Vagina (tissue), 2 donors: ENCODE measurements at places on chromosomes 11 and 22. TPM values are rescaled to one million over a fixed set of nuclear protein-coding genes. Genes with fewer than 3 reads are reported as not detected.

OSBP2 gene
- 3.7 TPM for total RNA-seq

GATD1 gene
- total RNA-seq: 33.4 TPM

SLC22A25 gene
- total RNA-seq: 0.98 TPM

MMP8 gene
- not detected for total RNA-seq

GRIA4 gene
- total RNA-seq: not detected

TMPRSS5 gene
- not detected for total RNA-seq

ZP1 gene
- not detected for total RNA-seq

OTOG gene
- not detected for total RNA-seq

RIMBP3B gene
- not detected for total RNA-seq

OR8D1 gene
- total RNA-seq: not detected

GRCh38 chr11:31926106-31926505 lies 115.0 kb upstream of the PAX6 start:
- no peaks in the 10 kb centered on the region for H3K36me3 ChIP-seq
- DNase-seq: no peak
- no peaks in the 10 kb centered on the region for H3K4me1 ChIP-seq
- H3K4me3 ChIP-seq: no peak overlapping the region

DNA sequence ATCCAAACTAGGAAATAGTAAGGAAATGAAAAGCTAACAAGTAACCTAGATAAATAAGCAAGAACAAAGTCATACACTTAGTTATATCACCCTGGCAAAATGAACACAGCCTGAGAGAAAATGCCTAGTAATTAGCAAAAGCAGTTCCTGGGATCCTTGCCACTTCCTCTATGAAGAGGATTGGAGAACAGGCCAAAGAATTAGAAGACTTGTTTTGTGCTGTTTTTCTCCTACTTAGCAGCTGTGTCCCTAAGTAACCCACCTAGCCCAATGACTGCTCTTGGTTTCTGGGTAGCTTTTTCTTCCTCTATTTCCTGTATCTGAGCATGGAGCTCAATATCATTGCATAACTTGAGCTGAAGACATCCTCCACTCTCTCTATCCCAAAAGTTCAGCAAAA lies 713.9 kb downstream of the ETS1 start:
- no peak for DNase-seq
- H3K36me3 ChIP-seq: no peaks in the 10 kb centered on the region
- no peak overlapping the region for H3K27ac ChIP-seq
- no peaks in the 10 kb centered on the region for H3K27me3 ChIP-seq

DNA sequence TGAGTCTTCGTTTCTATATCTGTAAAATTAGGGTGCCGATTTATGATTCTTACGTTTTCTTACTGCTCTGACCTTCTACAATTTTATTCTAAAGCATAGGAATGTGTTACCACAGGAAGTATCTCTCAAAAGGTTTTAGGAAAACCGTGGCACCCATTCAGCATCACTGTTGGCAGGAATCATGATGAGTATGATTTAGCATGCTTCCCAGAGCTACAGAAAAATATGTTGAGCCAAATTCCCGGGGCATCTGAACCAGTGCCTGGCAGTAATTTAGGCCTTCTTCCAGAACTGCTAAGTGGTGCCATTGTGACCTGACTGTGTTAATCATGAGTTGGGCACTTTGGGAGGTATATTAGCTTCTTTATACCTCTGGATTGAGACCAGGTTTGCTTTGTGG lies 605.0 kb upstream of the RAG2 start:
- H3K4me1 ChIP-seq: no peaks in the 10 kb centered on the region
- H3K27ac ChIP-seq: no peak overlapping the region
- no peak for DNase-seq
- no peak overlapping the region for H3K4me3 ChIP-seq

DNA sequence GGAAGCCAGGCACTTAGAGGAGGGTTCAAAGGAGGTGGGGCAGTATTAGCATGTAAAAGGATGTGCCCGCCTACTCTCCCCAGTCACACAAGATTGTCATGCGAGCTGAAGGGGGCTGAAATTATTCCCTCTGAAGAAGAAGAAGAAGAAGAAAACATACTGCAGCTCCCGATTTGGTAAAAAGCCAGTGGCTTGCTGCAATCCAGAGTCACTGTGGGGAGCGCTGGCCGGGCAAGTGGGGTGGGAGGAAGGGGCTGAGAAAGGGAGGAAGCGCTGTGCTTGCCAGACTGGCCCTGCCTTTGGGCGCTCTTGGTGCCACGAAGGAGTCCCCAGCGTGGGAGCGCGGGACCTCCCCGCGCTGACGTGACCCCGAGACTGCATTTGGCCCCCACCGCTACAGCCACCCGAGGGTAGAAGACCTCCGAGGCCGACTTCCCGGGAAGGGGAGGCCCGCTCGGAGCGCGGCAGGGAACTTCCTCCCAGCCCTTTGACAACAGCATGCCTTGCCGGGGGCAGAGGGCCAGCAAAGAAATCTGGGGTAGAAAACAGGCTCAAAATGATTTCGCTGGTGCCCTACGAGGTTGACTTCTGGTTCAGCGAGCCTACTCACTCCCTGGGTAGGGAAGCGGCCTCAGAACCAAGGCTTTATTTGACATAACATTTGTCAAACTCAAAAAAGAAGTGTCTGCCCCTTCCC lies 906.3 kb downstream of the DLG2 start:
- H3K36me3 ChIP-seq: no peaks in the 10 kb centered on the region
- peaks cover 18% of the 10 kb centered on the region for H3K4me1 ChIP-seq
- H3K27ac ChIP-seq: peak overlapping the region; percentile 40
- H3K27me3 ChIP-seq: no peaks in the 10 kb centered on the region

GRCh38 chr11:111402411-111402810 lies 23.3 kb upstream of the POU2AF1 start:
- H3K4me1 ChIP-seq: no peaks in the 10 kb centered on the region

DNA sequence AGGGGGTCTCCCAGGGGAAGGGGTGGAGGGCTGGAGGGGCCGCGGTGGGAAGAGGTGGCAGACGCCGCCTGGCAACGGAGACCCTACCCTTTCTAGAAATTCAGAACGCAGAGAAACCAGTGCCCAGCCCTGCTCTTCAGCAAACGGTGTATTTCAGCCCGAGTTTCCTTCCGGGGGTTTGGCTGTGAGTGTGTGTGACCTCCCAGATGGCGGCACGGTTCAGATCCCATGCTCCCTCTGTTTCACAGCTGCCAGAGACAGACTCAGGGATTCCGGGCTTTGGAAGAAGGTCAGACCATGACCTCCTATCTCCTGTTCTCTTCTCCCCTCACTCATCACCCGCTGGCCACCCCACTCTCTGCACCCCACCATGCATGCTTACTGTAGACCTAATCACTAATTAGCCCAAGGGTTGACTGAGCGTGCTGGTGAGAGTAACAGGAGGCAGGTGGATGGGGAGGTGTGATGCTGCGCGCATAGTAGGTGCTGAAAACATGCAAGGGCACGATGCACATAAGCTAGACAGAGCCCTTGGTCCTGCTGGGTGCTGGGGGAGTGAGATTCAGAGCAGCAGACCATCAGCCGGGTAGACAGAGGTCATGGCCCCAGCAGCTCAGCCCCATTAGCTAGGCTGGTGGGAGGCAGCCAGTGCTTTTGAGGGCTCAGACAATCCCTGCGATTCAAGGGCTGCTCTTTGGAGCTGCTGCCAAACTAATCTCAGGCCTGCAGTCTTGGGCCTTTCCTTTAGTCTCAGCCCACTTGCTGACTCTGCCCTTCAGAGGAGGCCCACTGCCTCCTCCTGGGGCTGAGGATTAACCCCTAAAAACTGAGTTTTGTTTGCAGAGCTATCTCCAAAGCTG lies 256.5 kb upstream of the CADM1 start:
- H3K27me3 ChIP-seq: no peaks in the 10 kb centered on the region
- no peak for DNase-seq
- H3K27ac ChIP-seq: peak overlapping the region; percentile 58
- H3K36me3 ChIP-seq: no peaks in the 10 kb centered on the region
- H3K4me3 ChIP-seq: peak overlapping the region; percentile 80

DNA sequence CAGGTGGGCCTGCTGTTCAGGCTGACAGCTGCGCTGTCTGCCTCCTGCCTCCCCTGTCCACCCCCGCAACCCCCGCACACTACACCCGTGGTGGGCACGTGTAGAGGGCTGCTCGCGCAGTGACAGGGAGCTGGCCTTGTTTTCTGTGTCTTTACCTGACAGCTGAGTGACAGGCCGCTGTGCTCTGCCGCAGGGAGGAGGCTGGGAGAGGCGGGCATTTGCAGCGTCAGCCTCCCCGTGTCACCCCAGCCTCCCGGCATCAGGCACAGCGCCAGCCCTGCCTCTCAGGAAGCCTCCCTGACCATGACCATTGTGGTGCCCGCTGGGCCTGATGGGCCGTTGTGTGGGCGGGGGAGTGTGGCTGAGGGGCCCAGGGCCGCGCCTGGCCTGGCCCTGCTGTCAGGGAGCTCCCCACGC lies 32.0 kb upstream of the RELT start:
- H3K27me3 ChIP-seq: no peaks in the 10 kb centered on the region
- H3K27ac ChIP-seq: peak overlapping the region; percentile 6
- no peaks in the 10 kb centered on the region for H3K36me3 ChIP-seq
- no peak for DNase-seq
- H3K4me3 ChIP-seq: peak overlapping the region; percentile 48
- peaks cover 34% of the 10 kb centered on the region for H3K4me1 ChIP-seq

GRCh38 chr11:3135481-3136440 lies 29.3 kb downstream of the OSBPL5 start:
- peaks cover 68% of the 10 kb centered on the region for H3K4me1 ChIP-seq
- no peaks in the 10 kb centered on the region for H3K36me3 ChIP-seq
- H3K27ac ChIP-seq: no peak overlapping the region
- H3K4me3 ChIP-seq: no peak overlapping the region

GRCh38 chr22:22099833-22100812 lies 117.5 kb upstream of the TOP3B start:
- H3K4me3 ChIP-seq: no peak overlapping the region
- H3K27ac ChIP-seq: no peak overlapping the region
- no peaks in the 10 kb centered on the region for H3K4me1 ChIP-seq
- H3K27me3 ChIP-seq: no peaks in the 10 kb centered on the region

DNA sequence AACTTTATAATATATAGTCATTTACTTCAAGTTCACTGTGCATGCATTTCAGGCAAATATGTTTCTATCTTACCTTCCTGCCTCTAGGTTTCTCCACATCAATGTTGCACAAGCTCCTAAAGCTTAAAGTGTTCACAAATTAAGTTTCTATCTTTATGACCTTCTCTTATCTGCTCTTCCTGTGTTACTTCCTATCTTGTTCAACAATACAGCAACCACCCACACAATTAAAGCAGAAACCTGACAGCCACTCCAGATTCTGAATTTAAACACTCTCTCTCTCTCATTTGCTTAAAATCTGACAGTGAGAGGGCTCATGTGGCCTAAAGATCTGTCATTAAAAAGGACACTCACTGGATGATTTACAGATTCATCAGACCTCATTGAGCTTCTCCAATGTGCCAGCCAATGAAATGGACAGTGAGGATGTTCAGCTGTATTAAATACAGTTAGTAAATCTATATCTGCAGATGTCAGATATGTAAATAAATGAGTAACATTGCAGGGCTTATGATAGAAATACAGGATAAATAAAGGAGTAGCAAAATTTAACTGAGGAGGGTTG lies 10.9 kb downstream of the PDGFD start:
- no peak overlapping the region for H3K27ac ChIP-seq
- H3K27me3 ChIP-seq: no peaks in the 10 kb centered on the region
- H3K4me3 ChIP-seq: no peak overlapping the region
- no peaks in the 10 kb centered on the region for H3K36me3 ChIP-seq

DNA sequence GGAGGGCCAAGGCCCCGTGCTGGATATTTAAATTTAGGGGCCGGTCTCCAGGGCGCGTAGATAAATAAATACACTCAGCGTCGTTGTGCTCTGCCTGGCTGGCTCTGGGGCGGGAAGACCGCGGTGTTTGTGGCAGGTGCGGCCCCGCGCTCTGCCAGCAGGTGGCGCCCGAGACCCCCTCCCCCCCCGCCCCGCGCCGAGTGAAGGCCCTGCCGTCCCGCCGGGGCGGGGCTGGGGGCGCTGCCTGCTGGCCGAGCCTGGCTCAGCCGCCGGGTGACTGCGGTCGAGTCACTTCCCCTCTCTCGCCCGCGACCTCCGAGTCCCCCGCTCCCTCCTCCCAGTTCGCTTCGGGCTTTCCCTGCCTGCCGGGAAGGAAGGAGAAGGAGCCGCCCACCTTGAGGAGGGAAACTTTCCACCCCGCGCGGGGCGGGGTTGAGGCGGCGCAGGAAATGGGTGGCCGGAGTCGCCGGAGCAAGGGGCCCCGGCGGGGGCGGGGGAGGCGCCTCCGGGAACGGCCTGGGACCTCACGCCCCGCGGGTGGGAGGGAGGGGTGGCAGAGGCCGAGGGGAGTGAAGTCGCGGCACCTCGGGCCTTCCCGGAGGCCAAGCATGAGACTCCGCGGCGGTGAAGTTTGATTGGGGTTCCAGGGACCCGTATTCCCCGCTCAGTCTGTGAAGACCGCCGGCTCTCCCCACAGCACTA lies 1.6 kb upstream of the EHBP1L1 start:
- peak overlapping the region; percentile 93 for H3K27ac ChIP-seq
- DNase-seq: no peak
- H3K36me3 ChIP-seq: peaks cover 2% of the 10 kb centered on the region
- H3K4me3 ChIP-seq: peak overlapping the region; percentile 98
- no peaks in the 10 kb centered on the region for H3K27me3 ChIP-seq

DNA sequence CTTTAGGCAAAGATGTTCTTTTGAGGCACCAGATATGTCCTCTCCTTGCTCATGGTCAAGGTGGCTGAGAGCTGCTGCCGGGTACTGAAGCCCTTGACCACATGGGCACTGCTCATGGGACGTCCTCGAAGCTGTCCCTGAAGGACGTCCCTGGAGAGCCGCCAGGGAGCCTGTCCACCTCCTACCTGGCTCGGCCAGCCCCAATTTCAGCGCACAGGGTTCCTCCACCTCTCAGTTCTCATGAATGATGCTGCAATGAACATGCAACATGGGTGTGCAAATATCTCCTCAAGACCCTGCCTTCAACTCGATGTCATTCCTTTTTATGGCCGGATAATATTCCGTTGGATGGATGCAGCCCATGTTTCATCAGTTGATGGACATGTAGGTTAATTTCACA lies 24.4 kb upstream of the TOLLIP start:
- DNase-seq: no peak
- no peaks in the 10 kb centered on the region for H3K27me3 ChIP-seq
- no peak overlapping the region for H3K4me3 ChIP-seq
- H3K27ac ChIP-seq: no peak overlapping the region
- no peaks in the 10 kb centered on the region for H3K36me3 ChIP-seq
